T-helper 17 cell (primary cell): ENCODE measurements at places on chromosomes 3 and 15. TPM values are rescaled to one million over a fixed set of nuclear protein-coding genes. Genes with fewer than 3 reads are reported as not detected.

PHLDB2 gene
- 24.4 TPM for total RNA-seq

PLSCR5 gene
- not detected for total RNA-seq

EEF1AKMT4 gene
- total RNA-seq: 0.65 TPM

SAXO2 gene
- total RNA-seq: not detected

CCR9 gene
- total RNA-seq: 4.0 TPM

DOCK3 gene
- total RNA-seq: 3.2 TPM

POTEB2 gene
- total RNA-seq: not detected

TEX55 gene
- not detected for total RNA-seq

HDGFL3 gene
- 4.4 TPM for total RNA-seq

PRR20G gene
- not detected for total RNA-seq

TMEM158 gene
- total RNA-seq: 6.5 TPM

GOLGA6L26 gene
- not detected for total RNA-seq

ACOX2 gene
- total RNA-seq: not detected

ECE2 gene
- not detected for total RNA-seq

CD86 gene
- 1.3 TPM for total RNA-seq

ATP13A5 gene
- total RNA-seq: not detected

SERPINI1 gene
- total RNA-seq: 2.8 TPM

CSTA gene
- total RNA-seq: 2.2 TPM

MUC20 gene
- total RNA-seq: 6.4 TPM

GP9 gene
- 68.5 TPM for total RNA-seq

ACKR4 gene
- total RNA-seq: 0.32 TPM

IMPG2 gene
- 0.45 TPM for total RNA-seq

PRSS50 gene
- total RNA-seq: not detected

RPS17 gene
- total RNA-seq: 2,799 TPM

ZNF619 gene
- 8.4 TPM for total RNA-seq

MYRIP gene
- not detected for total RNA-seq

KCNAB1 gene
- 0.26 TPM for total RNA-seq

DAZL gene
- not detected for total RNA-seq

C3orf20 gene
- 0.42 TPM for total RNA-seq

CELF6 gene
- total RNA-seq: 1.9 TPM

ONECUT1 gene
- total RNA-seq: not detected

XCR1 gene
- total RNA-seq: not detected

TRAIP gene
- 4.8 TPM for total RNA-seq

SAMMSON gene
- total RNA-seq: not detected

GNB5 gene
- total RNA-seq: 79.7 TPM

CCR1 gene
- 3.8 TPM for total RNA-seq

GRAMD1C gene
- 1.2 TPM for total RNA-seq

SLC12A8 gene
- total RNA-seq: 0.40 TPM

CHRNA5 gene
- 0.39 TPM for total RNA-seq

CTXN2 gene
- total RNA-seq: not detected

CHDH gene
- total RNA-seq: 0.50 TPM

PLXNA1 gene
- total RNA-seq: 16.4 TPM

CFAP91 gene
- total RNA-seq: 0.63 TPM

SPSB4 gene
- not detected for total RNA-seq

AMT gene
- 8.3 TPM for total RNA-seq

ECT2 gene
- 2.3 TPM for total RNA-seq

CASR gene
- total RNA-seq: 0.10 TPM

CLN6 gene
- 14.3 TPM for total RNA-seq

PCSK6 gene
- total RNA-seq: 1.9 TPM
